ENCODE measurements at places on chromosomes 7 and 10.

GRCh38 chr7:55335786-55336185, 29.4 kb upstream of the LANCL2 start:
- no peak for DNase-seq

GRCh38 chr10:44651834-44652233, 259.3 kb upstream of the TMEM72 start:
- no peak for DNase-seq

DNA sequence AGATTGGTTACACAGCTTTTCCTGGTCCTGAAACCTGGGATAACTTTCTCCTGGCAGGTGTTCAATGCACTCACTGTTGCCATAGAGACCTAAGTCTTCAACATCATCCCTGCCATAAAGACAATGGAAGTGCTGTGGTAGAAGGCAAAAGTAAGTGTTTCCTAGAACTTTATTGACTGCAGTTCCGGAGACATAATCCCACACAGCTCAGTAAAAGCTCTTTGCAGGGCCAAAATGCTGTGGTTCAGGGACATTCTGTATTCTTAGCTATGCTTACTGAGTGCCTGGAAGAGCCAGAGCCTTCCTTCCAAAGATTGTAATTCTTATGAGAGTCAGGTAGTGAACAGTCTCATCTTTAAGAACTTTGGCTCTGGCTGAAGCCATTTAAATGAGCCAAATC, 5.3 kb downstream of the WIPF3 start:
- no peak for DNase-seq

DNA sequence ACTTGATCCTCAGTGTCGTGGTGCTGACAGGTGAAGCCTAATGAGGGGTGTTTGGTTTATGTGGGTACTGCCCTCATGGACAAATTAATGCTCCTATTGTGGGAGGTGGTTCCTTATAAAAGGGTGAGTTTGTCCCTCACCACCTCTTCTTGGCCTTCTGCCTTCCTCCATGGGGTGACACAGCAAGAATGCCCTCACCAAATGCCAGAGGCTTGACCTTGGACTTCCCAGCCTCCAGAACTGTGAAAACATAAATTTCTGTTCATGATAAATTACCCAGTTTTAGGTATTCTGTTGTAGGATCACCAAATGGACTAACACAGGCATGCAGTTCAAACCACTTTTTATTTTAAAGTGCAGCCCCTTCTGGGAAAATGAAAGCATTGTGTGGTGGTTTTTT, 39.4 kb downstream of the BAMBI start:
- DNase-seq: no peak

DNA sequence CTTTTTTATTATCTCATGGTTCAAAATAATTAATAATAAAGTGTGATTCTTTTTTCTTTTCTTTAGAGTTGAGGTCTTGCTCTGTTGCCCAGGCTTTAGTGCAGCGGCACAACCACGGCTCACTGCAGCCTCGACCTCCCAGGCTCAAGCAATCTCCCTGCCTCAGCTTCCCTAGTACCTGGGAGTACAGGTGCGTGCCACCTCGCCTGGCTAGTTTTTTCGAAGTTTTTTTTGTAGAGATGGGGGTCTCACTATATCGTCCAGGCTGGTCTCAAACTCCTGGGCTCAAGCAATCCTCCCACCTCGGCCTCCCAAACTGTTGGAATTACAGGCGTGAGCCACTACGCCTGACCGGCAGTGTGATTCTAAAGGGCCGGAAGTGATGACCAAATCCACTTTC, 28.0 kb upstream of the MSRB2 start:
- DNase-seq: no peak

- peak; percentile 79 for DNase-seq
Observed at GRCh38 chr10:49187950-49188761, at the start of gene TMEM273. TSS of gene TMEM273 (minus strand) at chr10:49188391. CDS start at chr10:49188336, 55 bp downstream.

DNA sequence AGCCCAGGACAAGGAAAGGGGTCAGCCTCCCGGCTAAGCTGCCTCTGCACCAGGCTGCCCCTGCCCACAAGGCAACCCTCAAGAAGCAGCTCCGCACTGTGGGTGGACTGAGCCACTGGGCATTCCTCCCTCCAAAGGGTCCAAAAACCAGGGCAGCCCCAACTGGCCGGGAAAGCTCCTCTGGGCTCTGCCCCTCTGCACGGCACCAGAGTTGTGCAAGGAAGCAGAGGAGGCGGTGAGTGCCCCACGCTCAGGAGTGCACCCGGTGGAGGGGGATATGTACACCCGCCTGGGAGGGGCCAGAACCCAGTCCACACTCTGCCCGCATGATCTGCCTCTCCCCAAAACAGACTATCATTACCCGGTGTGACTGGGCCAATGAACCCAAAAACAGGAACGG, 43.8 kb downstream of the PTPRN2 start:
- no peak for DNase-seq

DNA sequence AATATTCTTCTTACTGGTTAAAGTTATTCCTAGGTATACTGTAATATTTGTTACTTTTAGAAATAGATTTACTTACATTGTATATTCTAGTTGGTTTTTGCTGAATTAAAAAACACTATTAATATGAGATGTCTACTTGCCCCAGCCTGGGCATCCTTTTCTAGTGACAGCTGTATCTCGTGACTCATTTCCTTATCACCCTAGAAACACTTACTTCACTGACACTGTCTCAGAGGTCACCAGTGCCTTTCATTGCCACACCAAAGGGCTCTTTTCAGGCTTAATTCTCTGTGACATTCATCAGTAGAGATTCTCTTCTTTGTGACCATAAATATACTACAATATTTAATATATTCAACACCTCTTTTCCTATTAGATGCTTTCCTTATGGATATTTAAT, 194.7 kb downstream of the GALNT17 start:
- DNase-seq: no peak

DNA sequence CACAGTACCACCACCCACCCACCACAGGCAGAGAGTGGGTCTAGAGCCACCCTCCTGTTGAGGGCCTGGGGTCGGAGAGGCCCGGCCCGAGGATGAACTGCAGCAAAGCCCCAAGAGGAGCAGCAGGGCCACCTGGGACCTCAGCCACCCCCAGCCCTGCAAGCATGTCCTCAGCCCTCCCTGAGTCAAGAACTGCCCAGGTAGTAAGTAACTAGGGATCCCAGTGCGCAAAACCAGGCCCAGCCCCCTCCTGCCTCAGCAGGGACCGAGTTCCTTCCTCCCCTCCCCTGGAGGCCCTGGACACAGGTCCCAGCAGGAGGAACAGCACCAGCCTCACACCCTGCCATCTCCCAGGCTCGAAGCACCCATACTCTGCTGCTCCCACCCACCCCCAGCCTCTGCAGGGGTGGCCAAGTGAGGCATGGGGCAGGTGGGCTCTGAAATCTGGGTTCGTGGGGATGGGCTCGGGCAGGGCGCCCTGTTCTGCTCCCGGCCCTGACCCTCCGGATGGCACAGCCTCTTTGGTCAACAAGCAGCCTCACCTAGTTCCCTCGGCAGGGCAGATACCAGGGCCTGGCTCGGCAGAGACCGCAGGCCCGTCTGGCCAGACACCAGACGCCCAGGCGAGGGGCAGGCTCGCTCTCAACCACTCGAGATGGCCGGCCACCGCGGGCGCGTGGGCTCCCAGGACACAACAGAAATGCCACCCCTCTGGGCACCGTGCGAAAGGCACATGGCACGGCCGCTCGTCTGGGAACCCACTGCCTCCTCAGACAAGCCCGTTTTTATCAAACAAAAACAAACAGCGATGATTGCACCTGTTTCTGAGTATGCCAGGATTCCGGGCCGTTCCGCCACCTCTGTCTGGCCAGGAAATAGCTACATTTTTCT, 15.2 kb downstream of the PDGFA start:
- no peak for DNase-seq
